Coronary artery (tissue), 2 donors: ENCODE measurements at places on chromosomes 1 and 21.
A peak's percentile ranks its signal among the peaks of the same experiment; 100 is the strongest.

- DNase-seq: no peak
Measured at GRCh38 chr1:205016075-205016474, 26.9 kb upstream of the CNTN2 start.

- peak; percentile 78 for DNase-seq
Measured at GRCh38 chr1:182781841-182782586, 7.6 kb upstream of the NPL start.

DNA sequence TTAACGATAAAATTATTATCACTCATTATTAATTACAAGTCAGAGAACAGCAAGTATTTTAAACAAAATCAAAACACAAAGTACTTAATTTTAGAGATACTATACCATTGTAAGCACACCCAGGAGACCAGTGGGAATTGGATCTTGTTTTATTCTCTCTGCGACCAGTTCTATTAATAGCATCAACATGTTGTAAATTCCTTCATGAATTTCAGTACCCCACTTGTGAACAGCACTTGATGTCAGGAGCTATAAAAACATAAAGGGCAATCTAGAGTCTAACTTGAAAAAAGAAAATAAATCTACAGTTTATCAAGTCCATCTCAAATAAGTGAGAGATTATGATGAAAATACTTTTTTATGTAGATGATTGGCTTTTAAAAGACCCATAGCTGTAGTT, 42.9 kb downstream of the USP24 start:
- DNase-seq: no peak

- no peak for DNase-seq
Measured at GRCh38 chr1:242065813-242066212, 66.9 kb upstream of the MAP1LC3C start.

DNA sequence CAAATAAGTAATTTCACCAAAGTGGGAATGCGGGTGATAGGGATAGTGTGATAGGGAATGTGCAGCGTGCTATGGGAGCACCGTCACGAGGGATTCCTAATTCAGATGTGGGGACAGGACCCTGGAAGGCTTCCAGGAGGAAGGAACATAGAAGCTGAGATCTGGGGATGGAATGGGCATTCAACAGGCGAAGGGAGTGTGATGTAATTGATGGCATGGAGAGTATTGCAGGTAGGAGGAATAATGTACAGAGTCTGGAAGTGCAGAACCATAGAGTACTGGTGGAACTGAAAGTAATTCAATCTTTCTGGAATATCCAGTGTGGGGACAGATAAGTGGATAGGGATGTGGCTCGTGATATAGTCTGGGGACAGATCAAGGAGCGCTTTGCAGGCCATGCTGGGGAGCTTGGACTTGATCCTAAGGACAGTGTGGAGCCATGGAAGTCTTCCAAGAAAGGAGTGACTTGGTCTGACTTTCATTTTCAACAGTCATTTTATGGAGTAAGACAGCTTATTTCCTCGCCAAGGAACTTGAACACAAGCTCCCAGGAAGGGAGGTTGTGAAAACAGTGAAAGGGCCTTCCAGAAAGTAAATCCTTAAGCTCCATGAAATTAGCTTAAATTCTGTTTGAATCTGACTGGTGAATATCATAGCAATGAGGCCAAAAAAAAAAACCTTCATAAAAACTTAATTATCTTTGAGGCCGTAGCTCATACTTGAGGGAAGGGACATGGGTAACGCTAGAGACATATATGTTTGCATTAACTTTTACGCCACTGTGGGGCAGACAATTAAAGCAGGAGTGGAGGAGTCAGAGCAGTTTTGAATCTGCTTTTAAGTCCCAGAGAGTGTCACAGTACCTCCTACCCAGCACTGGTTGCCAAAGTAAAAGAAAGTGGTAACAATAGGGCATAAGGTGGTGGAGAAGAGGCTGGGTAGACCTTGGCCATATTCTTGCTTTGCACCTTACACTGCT, 55.8 kb downstream of the ROR1 start:
- DNase-seq: no peak

DNA sequence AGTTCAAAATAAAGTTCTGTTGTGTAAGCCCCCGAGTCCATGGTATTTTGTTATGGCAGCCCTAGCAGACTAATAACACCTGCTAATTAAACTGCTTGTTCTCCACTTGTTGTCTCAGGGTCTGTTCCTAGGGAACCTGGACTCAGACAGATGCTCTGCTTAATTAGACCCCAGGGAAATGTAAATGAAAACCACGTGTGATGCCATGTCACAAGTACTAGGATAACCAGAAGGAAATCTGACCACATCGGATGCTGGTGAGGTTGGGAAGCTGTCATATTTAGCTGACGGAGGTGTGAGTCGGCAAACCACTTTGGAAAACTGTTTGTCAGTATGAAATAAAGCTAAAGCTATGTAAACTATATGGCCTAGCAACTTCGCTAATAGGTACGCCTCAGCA, 19.6 kb downstream of the EDN2 start:
- no peak for DNase-seq

- DNase-seq: peak; percentile 78
Measured at GRCh38 chr1:244353551-244354091, 98.1 kb downstream of the ADSS2 start.

DNA sequence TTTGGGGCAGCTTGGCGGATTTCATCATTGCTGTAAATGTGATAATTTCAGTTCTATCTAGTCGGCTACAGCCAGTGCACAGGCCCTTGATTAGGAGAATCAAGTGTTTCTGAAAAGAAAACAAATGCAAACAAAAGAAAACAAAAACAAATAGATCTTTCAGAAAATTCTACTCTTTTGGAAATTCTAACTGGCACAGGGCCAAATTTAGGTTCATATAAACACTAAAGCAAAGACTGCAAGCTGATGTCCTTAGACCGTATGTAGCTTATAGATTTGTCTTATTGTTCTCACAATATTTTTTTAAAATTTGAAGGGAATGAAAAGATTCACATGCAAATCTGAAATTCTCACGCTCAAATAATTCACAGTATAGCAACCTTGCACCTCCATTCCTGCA, 11.2 kb downstream of the UBR4 start:
- DNase-seq: no peak

DNA sequence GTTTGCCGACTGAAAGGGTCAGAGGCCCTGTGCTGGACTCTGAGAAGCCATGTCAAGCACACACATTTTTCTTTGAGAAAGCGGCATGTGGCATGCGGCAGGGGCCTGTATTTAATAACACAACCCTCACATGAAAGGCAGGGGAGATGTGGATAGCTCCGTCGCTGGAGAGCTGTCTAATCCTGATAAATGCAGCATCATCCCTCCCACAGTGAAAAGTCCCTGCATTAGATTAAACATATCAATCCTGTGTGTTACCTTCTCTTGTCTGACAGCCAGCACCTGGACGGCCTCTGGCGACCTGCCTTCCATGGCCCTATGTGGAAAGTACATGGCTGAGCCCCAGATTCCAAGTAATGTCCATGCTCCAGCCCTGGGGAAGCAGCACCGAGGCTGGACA, 313.0 kb upstream of the AJAP1 start:
- no peak for DNase-seq

GRCh38 chr1:156338180-156338976, at the start of the genes CCT3 and TSACC:
CCT3 (minus strand) TSS chr1:156338292; CDS start chr1:156338184, 108 bp downstream.
TSACC (plus strand) TSS chr1:156338526; CDS start chr1:156339758, 1,232 bp downstream.
- DNase-seq: peak; percentile 99

DNA sequence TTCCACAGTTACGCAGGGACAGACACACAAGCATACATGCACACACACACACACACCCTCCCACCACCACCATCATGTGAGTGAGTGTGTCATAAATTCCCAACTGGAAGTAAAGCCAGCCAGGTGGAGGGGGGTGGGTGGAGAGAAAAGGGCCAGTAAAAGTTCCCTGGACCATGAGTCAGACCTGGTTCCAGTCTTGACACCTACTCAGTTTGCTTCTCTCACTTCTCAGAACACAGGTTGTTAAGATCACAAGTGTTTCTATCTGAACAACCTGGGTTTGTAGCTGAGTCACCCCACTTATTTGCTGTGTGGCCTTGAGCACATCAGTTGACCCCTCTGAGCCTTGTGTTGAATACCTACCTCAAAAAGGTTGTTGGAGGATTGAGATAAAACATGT, 9.6 kb downstream of the EPHA10 start:
- no peak for DNase-seq

GRCh38 chr21:43269440-43269839, 100.6 kb downstream of the CRYAA start:
- no peak for DNase-seq

GRCh38 chr21:17388226-17388625, 124.6 kb upstream of the CXADR start:
- DNase-seq: no peak

DNA sequence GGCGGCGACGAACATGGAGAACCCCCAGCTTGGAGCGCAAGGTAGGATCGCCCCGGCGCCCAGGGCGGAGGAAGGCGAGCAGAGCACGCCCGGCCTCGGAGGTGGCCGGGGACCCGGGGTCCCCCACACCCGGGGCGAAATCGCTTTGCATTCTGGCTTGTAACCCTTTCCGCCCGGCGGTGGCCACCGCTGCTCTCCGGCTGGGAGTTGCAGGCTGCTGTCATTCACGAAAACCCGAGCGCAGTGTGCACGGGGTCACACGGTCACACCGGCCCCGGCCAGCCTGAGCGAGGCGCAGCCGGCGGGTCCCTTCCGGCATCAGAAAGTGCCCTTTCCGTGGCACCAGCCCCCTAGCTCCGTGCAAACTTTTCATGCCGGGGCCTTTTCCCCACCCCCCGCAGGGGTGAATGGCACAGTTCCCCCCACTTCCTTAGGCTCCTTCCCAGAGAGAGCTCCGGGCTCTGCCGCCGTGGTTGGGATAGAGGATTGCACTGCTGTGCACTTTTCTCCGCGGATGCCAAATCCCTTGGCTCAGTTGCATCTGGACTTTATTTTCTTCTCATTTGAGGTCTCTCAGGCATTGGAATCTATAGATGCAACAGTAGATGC, 802 bp downstream of the KAZN start:
- DNase-seq: no peak

DNA sequence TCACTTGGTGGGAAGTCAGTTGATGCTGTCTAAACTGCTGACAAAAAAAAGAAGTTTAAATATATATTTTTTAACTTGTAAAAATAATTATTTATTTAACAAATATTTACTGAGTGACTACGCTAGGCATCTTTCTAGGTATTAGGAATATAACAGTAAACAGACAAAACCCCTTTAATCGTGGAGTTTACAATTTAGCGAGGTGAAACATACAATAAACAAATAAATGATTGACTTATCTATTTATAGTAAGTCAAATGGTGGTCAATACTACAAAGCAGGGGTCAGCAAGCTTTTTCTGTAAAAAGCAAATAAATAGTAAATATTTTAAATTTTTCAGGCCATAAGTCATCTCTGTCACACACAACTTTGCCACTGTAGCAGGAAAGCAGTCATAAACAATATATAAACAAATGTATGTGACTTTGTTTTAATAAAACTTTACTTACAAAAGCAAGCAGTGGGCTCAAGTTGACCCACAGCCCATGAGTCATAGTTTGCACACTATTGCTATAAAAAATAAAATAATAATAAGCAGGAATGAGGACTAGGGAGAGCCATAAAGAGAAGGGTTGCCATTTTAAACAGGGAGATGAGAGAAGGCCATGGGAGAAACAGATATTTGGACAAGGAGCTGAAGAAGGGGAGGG, 263.9 kb downstream of the PLPP3 start:
- DNase-seq: no peak

DNA sequence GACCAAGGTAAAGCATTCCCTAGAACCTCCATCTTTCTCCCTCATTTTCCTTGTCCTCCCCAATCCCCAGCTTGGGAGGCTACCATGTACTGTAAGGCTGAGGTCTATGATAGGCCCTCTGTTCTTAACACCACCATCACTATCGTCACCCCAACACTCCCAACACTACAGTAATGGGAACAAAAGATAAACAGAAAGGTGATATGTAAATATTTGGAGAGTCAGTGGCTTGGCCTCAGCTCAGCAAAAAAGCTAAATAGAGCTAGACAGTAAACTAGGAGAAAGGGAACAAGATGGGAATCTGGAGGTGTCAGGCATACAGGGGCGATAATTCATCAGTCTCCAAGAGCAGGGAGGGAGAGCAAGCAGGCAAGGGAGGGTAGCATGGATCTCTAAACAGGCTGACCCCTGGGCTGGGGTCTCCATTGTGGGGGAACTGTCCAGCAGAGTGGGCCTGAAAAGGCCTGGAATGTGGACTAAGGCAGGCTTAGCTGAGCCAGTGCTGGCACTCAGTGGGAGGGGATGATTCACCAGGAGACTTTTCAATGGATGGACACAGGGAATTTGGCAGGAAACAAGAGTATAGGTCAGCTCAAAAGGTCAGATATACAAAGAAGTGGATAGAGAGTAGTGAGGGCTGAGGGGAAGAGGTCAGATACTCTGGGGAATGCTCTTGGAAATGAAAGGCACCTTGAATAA, 6.7 kb downstream of the WNT2B start:
- no peak for DNase-seq
